ENCODE measurements at places on chromosomes 16 and 17.
A peak's percentile ranks its signal among the peaks of the same experiment; 100 is the strongest.

DNA sequence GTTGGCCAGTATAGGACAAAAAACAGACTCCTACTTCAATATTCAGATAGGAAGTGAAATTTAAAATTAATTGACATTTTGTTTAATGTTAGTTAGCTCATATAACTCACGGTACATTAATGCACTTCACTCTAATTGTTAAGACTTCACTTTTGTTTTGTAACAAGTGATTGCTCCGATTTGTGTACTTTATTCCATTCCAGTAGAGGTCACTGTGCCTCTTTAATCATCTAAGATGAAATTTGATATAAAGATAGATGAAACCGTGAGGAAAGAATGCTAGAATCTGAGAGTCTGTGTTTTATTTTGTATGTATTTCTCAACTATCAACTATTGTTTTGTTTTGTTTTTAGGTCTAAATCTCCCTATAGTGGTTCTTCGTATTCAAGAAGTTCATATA lies 29.0 kb downstream of the RBBP6 start:
- peak; percentile 60 for DNase-seq

DNA sequence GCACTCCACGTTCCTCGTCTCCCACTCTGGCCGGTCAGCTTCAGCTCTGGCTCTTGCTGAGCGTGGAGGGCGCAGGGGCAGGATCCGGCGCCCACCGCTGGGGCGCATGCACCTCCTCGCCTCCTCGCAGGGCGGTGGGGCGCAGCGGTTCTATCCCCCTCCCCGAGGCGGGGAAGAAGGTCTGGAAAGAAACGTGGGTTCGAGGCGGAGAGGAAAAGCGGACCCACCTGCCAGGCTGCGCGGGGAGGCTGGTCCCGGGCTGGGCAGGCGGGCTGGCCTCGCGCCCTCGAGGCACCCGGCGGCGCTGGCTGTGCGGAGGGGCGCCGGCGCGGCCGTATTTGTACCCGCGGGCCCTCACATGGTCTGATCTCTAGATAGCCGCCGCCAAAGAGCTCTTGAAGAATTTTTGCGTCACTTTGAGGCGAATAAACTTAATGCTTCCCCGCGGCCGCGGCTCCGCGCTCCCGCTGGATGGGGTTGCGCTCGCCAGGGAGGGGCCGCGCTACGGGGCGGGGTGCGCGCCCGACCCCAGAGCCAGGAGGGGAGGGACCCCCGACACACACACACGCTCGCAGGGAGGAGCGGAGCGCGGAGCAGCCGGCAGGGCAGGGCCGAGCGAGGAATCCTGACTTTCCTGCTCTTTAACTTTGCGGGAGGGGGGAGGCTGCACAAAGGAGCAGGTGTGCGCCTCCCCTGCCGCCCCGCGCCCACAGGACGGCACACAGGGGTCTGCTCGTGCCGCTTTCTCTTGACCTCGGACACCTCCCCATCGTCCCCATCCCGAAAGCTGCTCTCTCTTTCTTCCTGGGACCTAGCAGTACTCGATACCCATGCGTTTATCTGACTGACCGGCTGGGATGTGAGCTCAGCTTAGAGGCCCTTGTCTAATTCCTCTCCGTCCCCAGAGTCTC lies at the start of gene SLC6A4:
Gene SLC6A4 (minus strand): TSS at position 312 of the 911 bp plus-strand sequence. CDS start 13,739 bp downstream, outside the sequence.
- no peak for DNase-seq

DNA sequence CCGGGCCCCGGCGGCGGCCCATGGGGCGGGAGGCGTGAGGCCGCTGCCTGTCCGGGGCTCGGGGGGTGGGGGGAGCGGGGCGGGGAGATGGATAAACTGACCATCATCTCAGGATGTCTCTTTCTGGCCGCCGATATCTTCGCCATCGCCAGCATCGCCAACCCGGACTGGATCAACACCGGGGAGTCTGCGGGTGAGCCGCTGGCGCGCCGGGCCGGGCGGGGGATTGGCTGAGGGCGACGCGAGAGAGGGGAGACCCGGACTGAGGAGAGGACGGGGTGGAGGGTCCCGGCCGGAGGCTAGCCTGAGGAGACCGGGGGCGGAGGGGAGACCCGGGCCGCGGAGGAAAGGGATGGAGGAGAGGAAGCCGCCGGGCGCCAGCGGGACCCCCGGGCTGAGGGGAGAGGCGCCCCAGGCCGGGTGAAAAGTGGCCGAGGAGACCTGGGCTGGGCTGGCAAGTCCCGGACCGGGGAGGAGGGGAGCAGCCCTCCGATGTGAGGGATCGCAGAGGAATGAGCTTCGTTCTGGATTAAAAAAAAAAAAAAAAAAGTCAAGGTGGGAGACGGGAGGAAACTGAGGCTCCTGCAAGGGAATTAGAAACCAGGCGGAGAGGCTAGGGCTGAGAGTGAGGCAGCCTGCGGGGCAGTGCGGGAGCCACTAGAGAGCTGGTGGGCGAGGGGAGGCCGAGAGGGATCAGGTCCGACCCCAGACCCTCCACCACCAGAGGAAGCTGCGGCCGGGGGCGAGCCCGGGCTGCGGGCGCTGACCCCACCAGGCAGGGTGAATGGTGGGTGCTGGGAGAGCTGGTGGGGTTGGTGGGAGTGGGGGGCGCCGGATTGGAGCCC lies 526 bp downstream of the MOSMO start:
- no peak for DNase-seq

- DNase-seq: no peak
Measured at GRCh38 chr16:88617268-88618031, 20.9 kb upstream of the IL17C start.

- peak; percentile 42 for DNase-seq
Measured at GRCh38 chr17:39667945-39668924, at the start of gene PNMT. Gene PNMT, plus strand, starts transcription at chr17:39668453. Its CDS starts 23 bp downstream, at chr17:39668476.

DNA sequence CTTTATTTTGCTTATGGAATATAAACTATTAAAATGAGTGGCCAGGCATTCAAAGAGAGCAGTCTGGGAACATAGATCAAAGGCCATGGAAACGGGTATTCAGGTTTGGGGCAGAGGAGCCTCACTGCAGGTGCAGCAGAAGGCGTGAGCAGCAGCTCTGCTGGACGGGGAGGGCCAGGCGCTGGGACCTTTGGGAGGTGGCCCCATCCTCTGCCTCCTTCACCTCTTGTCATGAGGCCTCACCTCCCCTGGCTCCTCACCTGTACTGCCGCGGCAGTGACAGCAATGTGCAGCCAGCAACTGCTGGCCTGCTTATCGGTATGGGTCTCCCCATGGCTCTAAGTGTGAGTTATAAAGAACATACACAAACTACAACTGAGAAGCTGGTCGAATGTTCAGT lies 109.4 kb downstream of the CDK5R1 start:
- DNase-seq: no peak

- peak; percentile 58 for DNase-seq
Measured at GRCh38 chr16:70770626-70771552, 30.1 kb downstream of the VAC14 start.

DNA sequence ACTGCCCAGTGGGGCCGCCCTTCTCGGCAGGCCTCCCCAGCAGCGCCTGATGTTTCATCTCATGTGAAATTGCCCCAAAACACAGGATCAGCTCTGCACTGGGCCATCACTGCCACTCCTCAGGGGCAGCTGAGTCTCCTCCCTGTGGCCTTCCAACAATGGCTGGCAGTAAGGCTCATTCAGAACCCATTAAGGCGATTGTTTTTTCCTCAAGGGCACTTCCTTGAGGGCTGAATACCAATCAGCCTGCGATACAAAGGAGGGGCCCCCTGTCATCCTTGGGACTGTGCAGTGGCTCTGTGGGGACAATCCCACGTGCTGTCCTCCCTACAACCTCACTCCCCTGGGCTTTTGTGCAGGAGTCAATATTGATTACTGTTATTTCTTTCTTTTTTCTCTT lies 47.5 kb downstream of the XYLT1 start:
- no peak for DNase-seq

GRCh38 chr17:77163001-77163400 lies 22.2 kb downstream of the SEC14L1 start:
- peak; percentile 22 for DNase-seq

DNA sequence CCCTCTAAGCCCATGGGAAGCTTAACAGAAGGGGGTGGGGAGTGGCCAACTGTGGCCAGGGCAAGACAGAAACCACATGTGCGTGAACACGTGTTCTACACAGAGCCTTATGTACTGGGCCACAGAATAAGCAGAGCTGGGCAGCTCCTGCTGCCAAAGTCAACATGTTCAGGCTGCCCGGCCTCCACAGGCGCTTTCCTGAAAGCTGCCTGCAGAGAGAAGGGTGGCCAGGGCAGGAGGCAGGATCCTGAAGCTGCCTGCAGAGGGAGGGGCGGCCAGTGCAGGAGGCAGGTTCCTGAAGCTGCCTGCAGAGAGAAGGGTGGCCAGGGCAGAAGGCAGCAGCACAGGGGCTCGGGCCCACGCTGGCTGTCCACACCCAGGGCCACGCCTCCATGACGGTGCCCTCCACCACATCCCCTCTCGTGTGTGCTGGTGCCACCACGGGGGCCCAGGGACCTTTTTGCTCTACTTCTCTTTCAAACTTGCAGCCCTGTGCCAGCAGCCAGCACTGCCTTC lies 79.5 kb downstream of the ANKRD11 start:
- DNase-seq: peak; percentile 93

- DNase-seq: no peak
Measured at GRCh38 chr16:27761816-27762215, 211.9 kb downstream of the KATNIP start.

- no peak for DNase-seq
Measured at GRCh38 chr16:57808589-57809228, 6.4 kb upstream of the KIFC3 start.

- no peak for DNase-seq
Measured at GRCh38 chr16:67169642-67170167, 633 bp upstream of the NOL3 start.

- DNase-seq: no peak
Measured at GRCh38 chr17:9824797-9825338, 856 bp upstream of the GLP2R start.

DNA sequence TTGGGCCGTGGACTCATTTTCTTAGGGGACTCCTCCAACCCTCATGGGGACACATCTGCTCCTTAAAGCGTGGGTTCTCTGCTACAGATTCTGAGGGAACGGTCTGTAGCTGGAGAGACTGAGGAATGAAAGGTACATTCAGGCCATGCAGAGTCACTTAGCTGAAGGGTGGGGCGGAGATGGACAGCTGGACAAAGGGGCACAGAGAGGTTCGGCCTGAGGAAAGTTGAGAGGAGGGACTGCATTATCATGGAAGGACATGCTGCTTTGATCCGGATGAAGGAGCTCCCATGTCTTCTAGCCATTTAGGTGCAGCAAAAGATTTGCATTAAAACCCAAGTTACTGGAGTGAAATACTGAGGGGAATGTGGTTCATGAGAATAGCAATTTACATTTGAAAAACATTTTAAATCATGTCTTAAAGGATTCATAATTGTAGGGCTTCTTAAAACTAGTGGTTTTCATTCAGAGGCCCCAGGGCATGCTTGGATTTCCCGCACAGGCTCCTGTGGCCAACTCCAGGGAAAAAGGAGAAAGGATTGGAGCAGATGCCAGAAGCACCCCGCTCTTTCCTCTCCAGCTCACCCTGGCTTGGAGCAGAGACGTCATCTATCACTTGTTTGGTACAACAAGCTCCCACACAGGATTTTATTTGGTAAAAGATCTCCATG lies 54.2 kb downstream of the CDRT4 start:
- DNase-seq: no peak

GRCh38 chr16:13631213-13631767 lies 288.7 kb upstream of the ERCC4 start:
- DNase-seq: no peak

- no peak for DNase-seq
Measured at GRCh38 chr16:27829975-27830374, 233.5 kb downstream of the GSG1L start.

DNA sequence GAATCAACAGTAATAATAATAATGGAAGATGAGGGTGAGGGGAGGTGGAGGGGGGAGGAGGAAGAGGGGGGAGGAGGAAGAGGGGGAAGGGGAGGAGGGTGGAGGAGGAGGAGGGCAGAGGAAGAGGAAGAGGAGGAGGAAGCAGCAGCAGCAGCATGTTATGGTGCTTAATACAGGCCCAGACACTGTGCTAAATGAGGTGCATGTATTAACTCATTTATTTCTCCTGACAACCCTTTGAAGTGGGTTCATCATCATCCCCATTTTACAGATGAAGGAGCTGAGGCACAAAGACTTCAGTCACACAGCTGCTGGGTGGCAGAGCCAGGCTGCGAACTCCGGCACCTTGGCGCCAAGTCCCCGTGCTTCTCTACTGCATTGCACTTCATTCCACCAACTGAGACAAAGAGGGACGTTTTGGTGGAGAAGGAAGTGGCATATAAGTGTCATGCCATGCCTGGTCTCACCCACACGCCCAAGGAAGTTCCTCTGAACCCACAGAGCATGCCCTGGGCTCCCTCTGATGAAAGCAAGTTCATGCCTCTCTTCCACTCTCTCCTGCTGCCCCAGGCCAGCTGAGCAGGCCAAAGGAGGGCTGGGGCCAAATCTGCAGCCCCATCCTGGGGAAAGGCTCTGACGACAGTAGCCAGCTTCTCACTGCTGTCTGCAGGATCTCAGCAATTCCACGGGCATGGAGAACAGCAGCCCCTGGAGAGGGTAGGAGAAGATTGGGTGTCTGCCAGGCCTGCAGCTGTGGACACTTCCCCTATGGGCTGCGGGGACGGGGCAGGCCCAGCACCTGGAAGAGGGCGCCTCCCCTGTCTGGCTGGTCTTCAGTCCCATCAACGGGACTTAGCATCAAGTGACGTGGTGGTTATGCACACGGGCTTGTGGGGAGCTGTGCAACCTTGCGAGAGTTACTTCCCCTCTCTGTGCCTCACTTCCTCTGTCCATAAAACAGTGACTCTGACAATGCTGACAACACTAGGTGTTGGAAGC lies 21.8 kb downstream of the XYLT1 start:
- DNase-seq: no peak

DNA sequence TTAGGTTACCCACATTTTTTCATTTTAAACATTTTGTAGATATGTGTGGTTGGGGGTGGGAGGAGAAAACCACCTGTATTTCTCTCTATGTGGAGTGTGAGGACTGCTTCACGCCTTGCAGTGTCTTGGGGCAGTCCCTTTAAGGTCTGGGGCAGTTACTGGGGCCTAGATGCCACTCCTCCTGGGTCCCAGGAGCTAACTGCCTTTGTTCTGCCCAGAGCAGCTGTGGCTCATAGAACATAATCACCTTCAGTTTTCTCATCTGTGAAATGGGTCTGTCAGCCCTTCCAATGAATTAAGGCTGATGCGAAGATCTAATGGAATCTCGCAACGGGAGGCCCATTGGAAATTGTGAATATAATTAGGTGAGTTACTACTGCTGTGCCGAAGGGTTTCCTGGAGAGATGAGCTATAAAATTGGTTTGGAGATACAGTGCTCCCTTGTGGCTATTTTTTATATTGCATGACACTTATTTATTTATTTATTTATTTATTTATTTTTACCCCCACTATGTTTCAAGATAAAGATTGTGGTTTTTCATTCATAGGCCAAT lies 22.9 kb downstream of the DHRS7C start:
- DNase-seq: peak; percentile 54

All from fibroblast of mammary gland (primary cell).